ENCODE measurements at places on chromosomes 6 and 20.

GRCh38 chr6:123447315-123447937 is 189.3 kb downstream of the TRDN start:
- DNase-seq: no peak

GRCh38 chr6:122648726-122649125 is 38.5 kb downstream of the PKIB start:
- DNase-seq: no peak

GRCh38 chr6:105077596-105078385 is 102.0 kb downstream of the POPDC3 start:
- no peak for DNase-seq

DNA sequence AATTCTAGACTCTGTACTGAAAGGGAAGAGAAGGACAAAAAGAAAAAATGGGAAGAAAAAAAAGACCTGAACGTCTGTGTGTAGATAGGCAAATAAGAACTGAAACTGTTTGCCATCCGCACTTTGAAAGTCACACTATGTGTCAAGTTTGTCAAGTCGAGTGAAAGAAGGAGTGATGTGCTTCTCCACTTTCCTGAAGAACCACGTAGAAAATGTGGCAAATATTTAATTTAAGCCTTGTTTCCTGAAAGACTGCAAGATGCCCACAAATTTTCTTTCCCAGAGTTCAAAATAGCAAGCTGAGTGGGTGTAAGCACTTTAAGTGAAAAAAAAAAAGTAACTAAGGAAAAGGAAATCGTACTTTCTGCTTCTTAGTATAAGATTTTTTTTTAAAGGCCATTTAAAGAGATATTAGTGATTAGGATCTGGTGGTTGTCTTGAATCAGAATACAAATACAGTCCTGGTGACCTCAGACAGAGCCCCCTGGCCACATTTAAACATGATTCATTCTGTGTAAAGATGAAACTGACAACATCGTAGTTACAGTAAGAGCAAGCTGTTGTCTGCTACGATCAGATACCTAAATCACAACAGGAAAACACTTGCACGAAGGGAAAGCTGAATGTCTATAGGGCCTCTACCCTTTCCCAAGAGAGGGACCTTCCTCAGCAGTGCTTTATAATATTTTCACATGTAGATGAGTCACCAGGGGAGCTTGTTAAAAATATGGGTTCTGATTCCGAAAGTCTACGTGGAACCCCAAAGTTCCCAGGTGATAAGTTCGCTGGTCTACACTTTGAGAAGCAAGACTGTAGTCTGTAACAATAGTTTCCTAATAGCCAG is 102.3 kb downstream of the HIVEP2 start:
- DNase-seq: no peak

DNA sequence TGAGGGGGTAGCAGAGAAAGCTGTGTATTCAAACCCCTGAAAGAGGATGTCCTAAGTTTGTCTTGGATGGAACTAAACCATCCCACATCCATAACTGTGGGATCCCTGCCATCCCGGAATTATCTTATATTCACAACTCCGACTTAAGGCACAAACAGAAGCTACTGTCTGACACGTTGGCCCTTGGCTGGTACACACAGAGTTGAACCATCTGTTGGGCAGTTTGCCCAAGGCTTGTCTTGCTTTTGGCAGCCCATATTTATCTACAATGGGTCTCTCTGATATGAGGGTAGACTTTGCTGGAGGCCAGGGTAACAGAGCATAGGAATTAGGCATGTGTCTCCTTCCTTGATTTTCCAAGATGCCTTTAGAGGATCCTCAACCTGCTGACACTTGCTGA is 116.6 kb upstream of the PROKR2 start:
- DNase-seq: no peak

DNA sequence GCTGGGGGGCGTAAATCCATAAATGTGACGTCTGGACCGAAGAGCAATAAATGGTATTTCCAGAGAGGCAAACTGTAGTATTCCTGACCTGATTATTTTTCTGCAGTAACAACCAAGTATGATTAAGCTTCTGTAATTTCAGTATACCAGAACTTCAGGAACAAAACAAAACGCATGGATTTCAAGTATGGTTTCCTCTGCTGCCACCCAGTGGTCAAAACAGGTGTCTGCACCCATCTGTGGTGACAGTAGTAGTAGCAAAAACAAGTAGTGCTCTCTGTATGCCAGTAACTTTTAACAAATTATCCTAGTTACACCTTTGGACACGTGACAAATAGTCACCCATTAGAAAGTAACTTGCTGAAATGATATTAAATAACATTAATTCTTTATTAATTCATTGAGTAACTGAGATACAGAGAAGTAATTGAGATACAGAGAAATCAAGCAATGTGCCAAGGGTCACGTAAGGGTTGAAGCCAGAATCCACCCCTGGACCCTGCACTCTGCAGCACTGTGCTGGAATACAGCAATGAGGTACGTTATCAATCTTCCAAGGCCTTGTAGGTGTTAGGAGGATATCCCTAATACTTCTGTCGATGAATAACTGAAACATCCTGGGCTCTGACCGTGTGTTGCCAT is 7.9 kb downstream of the CALHM4 start:
- DNase-seq: peak; percentile 73

DNA sequence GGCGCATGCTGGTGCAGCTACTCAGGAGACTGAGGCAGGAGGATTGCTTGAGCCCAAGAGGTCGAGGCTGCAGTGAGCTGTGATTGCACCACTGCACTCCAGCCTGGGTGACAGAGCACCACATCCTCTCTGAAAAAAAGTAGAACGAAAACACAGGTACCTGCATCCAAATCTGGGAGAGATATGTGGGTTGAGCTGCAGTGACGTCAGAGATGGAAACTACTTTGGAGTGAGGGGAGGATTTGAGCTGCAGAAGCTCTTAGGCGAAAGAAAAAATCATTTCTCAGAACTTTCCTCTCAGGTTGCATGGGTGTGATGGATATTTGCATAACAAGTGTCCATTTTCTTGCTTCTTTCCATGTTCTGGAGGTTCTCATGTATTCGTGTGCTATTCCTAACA is 4.0 kb upstream of the TULP1 start:
- no peak for DNase-seq
